ENCODE measurements at places on chromosomes 6 and 20.

DNA sequence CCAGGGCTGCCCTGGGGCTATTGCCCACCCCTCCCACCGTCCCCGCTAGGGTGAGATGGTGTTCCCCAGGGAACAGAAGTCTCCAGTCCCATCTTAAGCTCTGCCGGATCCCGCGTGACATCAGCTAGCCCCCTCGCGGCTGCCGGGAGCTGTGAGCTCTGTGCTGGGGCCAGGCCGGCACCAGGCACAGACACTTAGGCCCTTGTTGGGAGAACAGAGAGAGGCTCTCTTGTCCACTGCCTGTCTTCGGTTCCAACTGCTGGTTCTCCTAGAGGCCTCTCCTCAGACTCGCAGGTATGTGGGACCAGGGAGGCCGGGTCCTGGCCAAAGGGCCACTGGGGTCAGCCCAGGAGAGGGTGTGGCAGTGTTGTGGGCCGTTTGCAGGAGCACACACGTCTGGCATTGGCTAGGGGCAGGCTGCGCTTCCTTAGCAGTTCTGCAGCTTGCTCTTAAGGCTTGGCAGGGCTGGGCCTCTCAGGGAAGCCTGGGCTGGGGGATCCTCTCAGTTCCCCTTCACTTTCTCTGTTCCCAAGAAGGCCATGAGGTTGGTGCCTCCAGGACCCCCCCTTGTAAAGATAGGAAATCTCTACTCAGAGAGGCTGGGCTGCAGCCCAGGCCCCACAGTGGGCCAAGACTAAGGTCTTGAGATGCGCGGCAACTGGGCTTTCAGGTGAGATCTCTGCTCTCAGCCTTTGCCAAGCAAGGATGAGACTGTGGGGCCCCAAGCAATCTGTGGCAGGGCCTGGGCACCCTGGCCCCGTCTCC lies 6.3 kb downstream of the SGK2 start:
- no peaks in the 10 kb centered on the region for H3K36me3 ChIP-seq
- DNase-seq = no peak
- H3K4me1 ChIP-seq = peaks cover 8% of the 10 kb centered on the region
- H3K27ac ChIP-seq = no peak overlapping the region
- no peak overlapping the region for H3K4me3 ChIP-seq
- no peaks in the 10 kb centered on the region for H3K27me3 ChIP-seq

DNA sequence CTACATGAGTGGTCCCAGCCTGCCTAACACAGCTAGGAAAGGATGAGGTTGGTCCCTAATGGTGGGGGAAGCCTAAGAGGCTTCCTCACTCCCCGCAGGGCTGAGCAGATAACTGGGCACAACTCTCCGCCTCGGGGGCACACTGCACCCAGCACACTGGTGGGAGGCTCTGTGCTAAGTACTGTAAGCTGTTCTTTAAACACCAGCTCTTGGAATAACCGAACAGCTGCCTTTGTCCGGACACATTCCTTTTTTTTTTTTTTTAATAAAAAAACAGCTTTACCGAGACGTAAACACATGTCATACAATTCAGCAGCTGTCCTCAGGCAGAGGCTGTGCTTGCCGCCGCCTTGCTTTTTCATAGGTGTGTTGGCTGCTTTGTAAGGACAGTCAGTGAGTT lies 6.9 kb downstream of the PSMG4 start:
- H3K4me3 ChIP-seq = no peak overlapping the region
- H3K27ac ChIP-seq = no peak overlapping the region
- no peak for DNase-seq

DNA sequence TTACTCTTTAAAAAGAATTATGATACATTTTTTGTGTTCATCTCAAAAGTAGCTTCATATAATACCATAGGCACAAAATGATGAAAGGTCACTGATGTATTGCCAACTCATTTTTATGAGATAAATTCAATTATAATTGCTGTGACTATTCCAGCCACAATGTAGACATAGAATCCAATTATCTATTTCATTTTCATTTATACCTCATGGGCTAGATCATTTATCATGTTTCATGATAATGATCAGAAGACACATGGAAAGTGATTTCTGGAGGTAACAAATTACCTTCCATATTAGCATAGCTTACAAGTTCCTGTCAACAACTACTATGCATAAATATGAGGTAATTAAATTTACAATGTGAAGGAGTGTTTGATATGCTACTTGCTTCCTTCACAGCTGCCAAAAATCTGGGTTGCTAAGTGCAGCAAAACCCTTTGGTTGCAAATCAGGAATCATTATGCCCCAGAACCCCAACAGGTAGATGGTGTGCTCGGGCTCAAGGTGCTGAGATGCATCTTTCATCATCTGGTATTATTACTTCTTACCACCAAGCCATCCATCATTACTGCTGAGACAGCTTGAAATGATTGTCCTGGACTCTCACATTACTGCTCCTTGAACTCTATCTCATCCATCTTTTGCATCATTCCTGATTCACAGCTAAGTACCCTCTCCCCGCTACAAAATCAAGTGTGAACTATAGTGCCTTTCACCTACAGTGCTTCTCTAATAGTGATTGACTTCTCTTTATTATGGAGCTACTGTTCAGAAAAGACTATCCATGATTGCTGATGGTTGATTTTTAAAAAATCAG lies 306.0 kb upstream of the THEMIS start:
- no peaks in the 10 kb centered on the region for H3K36me3 ChIP-seq
- DNase-seq = no peak
- no peaks in the 10 kb centered on the region for H3K4me1 ChIP-seq
- no peaks in the 10 kb centered on the region for H3K27me3 ChIP-seq
- no peak overlapping the region for H3K4me3 ChIP-seq

DNA sequence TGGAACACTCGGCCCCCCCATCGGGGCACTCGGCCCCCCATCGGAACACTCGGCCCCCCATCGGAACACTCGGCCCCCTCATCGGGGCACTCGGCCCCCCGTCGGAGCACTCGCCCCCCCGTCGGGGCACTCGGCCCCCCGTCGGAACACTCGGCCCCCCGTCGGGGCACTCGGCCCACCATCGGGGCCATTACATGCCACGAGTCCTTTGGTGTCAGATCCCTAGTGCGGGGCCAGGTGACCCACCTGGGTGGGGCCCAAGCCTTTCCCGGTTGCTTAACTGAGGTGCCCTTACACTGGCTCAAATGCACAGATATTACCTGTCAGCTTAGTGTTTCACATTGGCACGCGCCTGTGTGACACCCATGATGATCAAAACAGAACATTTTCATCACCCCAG lies 95.9 kb downstream of the TAF4 start:
- H3K36me3 ChIP-seq = peaks cover 42% of the 10 kb centered on the region
- H3K27me3 ChIP-seq = peaks cover 16% of the 10 kb centered on the region
- H3K27ac ChIP-seq = no peak overlapping the region
- peaks cover 7% of the 10 kb centered on the region for H3K4me1 ChIP-seq
- no peak for DNase-seq

GRCh38 chr20:22861990-22862389 lies 173.1 kb upstream of the SSTR4 start:
- H3K27ac ChIP-seq = no peak overlapping the region
- no peaks in the 10 kb centered on the region for H3K27me3 ChIP-seq
- no peaks in the 10 kb centered on the region for H3K36me3 ChIP-seq
- DNase-seq = no peak
- H3K4me3 ChIP-seq = no peak overlapping the region

- no peak overlapping the region for H3K4me3 ChIP-seq
- no peaks in the 10 kb centered on the region for H3K27me3 ChIP-seq
- no peaks in the 10 kb centered on the region for H3K4me1 ChIP-seq
- H3K27ac ChIP-seq = no peak overlapping the region
Measured at GRCh38 chr6:35611240-35611639, 77.5 kb downstream of the FKBP5 start.

DNA sequence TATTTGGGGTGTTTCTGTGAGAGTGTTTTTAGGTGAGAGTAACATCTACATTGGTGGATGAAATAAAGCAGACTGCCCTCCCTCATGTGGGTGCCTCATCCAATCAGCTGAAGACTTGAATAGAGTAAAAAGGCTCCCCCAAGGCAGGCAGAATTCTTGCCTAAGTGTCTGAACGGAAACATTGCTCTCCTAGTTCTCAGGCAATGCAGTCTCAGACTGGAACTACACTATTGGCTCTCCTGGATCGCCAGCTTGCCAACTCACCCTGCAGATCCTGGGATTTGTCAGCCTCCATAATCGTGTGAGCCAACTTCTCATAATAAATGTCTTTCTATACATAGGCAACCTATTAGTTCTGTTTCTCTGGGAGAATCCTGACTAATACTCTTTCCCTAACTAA lies 5.5 kb upstream of the TMEM170B start:
- H3K4me3 ChIP-seq = no peak overlapping the region
- H3K4me1 ChIP-seq = peaks cover 3% of the 10 kb centered on the region
- no peaks in the 10 kb centered on the region for H3K36me3 ChIP-seq
- no peak overlapping the region for H3K27ac ChIP-seq
- DNase-seq = no peak

DNA sequence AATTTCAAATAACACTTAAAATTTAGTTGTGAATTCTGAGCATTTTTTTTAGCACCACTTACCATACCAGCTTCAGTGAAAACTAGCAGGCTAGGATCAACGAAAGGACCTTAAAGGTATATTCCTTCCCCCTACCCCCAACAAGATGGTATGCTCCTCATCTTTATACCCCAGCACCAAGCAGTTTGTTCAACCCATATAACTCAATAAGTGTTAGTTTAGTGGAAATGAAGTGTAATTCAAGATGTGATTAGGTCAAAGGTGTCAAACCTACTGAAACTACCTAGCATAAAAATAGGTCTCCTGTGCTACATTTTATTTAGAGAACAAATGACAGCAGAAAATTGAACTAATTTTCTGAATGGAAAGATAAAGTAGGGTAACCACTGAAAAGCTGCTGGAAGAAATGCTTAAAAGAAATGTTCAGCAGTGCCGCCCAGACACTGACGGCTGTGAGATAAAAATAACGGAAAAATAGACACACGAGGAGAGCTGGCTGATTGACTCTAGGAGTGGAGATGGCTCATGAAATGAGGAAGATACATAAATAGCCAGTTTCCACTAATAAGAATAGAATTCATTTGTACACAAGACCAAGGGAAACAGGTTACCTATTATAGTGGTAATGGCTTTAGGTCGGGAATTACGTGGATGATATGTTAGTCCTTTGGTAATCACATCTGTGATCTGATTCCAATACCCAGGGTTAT lies 94.8 kb downstream of the IPCEF1 start:
- no peaks in the 10 kb centered on the region for H3K36me3 ChIP-seq
- no peak overlapping the region for H3K4me3 ChIP-seq
- H3K27me3 ChIP-seq = no peaks in the 10 kb centered on the region
- no peaks in the 10 kb centered on the region for H3K4me1 ChIP-seq
- no peak for DNase-seq

- H3K27me3 ChIP-seq = no peaks in the 10 kb centered on the region
- H3K36me3 ChIP-seq = no peaks in the 10 kb centered on the region
- no peak for DNase-seq
Measured at GRCh38 chr20:41553142-41553879, 64.9 kb downstream of the CHD6 start.

- H3K27ac ChIP-seq = peak overlapping the region; percentile 29
- peaks cover 4% of the 10 kb centered on the region for H3K36me3 ChIP-seq
- H3K27me3 ChIP-seq = no peaks in the 10 kb centered on the region
- DNase-seq = no peak
Measured at GRCh38 chr6:111724039-111724438, 118.4 kb upstream of the TRAF3IP2 start.

- H3K4me3 ChIP-seq = no peak overlapping the region
- peak overlapping the region; percentile 19 for H3K27ac ChIP-seq
- DNase-seq = no peak
Measured at GRCh38 chr6:136051140-136051775, 198.9 kb downstream of the MTFR2 start.

GRCh38 chr6:157690441-157691210 lies 132.4 kb upstream of the SNX9 start:
- no peak overlapping the region for H3K4me3 ChIP-seq
- H3K4me1 ChIP-seq = peaks cover 11% of the 10 kb centered on the region
- H3K36me3 ChIP-seq = no peaks in the 10 kb centered on the region
- H3K27ac ChIP-seq = no peak overlapping the region
- H3K27me3 ChIP-seq = no peaks in the 10 kb centered on the region

DNA sequence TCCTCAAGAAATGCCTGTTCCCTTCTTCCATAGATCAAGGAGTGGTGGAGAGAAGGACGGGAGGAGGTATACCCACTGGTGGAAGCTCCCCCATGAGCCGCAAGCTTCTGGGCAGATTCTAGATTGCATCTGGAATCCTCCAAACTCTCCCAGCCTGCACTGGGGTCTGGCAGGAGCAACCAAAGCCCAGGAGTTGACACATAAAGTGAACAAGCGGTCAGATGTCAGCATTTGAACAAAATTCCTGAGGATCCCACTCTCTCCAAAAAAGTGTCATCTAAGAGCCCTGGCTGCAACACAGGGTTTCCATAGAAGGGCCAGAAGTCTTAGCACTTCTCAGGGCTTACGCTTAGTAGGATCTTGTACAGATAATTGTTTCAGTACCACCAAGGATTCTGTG lies 88.2 kb downstream of the KCNB1 start:
- H3K4me1 ChIP-seq = peaks cover 10% of the 10 kb centered on the region
- no peak for DNase-seq
- no peak overlapping the region for H3K27ac ChIP-seq

DNA sequence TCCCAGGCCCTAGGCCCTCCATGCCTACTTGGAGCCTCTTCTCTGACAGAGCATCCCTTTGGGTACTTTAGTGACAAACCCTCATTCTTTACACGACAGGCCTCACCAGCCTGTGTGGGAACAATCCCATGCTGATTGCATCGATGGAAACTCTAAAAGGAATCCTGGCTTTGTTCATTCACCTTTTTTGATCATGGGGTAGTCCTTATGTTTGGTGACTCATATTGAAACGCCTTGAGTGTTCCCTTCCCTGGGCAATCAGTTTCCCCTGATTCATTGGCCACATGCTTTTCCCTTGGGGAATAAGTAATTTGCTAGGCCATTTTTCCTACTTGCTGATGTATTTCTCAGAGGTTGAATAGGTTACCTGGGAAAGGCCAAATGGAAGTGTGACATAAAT lies 14.7 kb upstream of the TNFAIP3 start:
- no peaks in the 10 kb centered on the region for H3K4me1 ChIP-seq
- H3K27me3 ChIP-seq = no peaks in the 10 kb centered on the region
- H3K27ac ChIP-seq = no peak overlapping the region
- H3K4me3 ChIP-seq = no peak overlapping the region
- H3K36me3 ChIP-seq = no peaks in the 10 kb centered on the region

GRCh38 chr6:31083742-31084354 lies 28.5 kb downstream of the C6orf15 start:
- H3K27me3 ChIP-seq = no peaks in the 10 kb centered on the region
- peaks cover 6% of the 10 kb centered on the region for H3K4me1 ChIP-seq
- DNase-seq = no peak
- no peak overlapping the region for H3K27ac ChIP-seq
- H3K4me3 ChIP-seq = no peak overlapping the region

DNA sequence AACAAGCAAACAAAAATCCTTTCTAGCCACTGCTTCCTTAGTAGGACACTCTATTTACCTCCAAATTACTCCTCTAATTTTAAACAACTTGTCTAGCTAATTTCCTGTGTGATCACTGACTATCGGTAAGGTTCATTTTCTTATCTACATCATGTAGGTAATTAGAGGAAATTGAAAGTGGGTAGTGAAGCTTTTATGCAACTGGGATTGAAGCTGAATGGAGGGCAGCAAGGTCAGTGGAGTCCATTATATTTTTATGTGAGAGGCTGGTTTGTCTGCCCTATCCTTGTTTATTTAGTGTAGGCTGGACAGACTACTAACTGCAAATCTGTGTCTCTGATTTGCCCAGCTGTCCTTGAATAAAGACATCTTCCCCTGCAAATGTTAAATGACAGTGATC lies 88.5 kb upstream of the SIM1 start:
- no peaks in the 10 kb centered on the region for H3K27me3 ChIP-seq
- H3K27ac ChIP-seq = no peak overlapping the region
- DNase-seq = no peak
- H3K4me3 ChIP-seq = no peak overlapping the region

GRCh38 chr6:145112711-145113148 lies 622.6 kb downstream of the EPM2A start:
- H3K36me3 ChIP-seq = no peaks in the 10 kb centered on the region
- no peaks in the 10 kb centered on the region for H3K27me3 ChIP-seq
- H3K4me3 ChIP-seq = no peak overlapping the region

All from spinal cord (tissue), 10 donors.